ENCODE measurements at places on chromosomes 12 and 14.
A peak's percentile ranks its signal among the peaks of the same experiment; 100 is the strongest.

DNA sequence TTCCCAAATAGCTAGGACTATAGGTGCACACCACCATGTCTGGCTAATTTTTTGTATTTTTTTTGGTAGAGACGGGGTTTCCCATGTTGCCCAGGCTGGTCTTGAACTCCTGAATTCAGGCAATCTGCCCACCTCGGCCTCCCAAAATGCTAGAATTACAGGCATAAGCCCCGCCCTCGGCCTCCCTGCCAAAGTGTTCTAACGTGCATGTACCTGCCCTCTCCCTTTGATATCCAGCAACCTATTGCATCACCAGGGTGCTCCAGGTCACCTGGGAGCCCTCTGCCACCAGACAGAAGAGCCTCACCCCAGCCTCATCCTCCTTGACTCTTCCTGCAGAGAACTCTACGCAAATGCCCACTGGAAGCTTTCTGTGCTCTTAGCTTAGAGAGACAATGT is 2.2 kb upstream of the EML1 start:
- DNase-seq: no peak

DNA sequence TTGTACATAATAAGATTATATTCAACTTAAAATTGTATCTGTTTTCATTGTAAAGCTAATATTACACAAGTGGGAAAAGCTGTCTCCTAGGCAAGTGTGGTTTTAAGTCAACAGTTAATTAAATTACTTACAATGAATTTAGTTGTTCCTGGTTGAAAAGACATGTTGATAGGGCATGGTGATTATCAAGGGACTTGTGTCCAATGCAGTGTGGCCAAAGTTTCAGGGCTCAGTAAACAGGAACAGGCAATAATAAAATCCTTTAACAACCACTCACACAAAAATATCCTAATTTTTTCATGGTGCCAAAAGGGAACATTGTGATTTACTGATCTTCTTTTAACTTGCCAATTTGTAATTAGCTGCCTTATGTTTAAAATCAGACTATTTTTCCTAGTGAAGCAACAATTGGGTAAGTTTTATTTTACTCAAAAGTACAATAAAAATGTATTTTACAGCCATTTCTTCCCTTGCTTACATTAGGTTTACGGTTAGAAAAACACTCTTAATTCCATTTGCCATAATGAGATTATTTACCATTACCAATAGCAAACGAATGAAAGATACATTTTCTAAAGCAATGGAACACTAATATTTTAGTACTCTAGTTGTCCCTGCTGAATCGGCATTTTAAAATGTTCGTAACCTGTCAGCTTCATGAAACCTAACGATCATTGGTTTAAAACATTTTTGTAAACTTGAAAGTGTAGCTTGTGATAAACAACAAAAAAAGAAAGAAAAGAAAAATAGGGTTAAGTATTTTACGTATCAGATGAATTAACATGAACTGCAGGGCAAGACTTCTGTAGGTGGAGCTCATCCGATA is 1.8 kb upstream of the WNK1 start:
- DNase-seq: no peak

- no peak for DNase-seq
These were observed 181.9 kb downstream of the PRKCH start for GRCh38 chr14:61503167-61503801.

DNA sequence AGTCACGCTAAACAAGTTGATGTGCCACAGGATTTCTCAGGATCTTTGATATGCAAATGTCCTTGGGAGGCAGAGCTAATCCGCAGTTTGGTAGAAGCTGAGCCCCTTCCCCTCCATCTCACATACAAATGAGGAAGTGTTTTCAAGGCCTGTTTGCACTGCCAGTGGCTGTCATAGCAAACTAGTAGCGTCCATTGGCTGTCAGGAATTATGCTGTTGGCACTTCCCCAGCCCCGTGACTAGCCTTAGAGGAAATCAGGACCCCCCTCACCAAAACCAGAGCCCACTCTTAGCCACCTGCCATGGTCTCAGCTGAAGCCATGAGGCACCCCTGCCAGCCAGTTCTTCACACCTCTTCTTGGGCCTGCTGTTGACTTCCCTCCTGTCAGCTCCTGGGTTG is 253.9 kb downstream of the CACNA1C start:
- DNase-seq: no peak

- no peak for DNase-seq
These were observed 1258.0 kb downstream of the FSCB start for GRCh38 chr14:43249116-43249515.

DNA sequence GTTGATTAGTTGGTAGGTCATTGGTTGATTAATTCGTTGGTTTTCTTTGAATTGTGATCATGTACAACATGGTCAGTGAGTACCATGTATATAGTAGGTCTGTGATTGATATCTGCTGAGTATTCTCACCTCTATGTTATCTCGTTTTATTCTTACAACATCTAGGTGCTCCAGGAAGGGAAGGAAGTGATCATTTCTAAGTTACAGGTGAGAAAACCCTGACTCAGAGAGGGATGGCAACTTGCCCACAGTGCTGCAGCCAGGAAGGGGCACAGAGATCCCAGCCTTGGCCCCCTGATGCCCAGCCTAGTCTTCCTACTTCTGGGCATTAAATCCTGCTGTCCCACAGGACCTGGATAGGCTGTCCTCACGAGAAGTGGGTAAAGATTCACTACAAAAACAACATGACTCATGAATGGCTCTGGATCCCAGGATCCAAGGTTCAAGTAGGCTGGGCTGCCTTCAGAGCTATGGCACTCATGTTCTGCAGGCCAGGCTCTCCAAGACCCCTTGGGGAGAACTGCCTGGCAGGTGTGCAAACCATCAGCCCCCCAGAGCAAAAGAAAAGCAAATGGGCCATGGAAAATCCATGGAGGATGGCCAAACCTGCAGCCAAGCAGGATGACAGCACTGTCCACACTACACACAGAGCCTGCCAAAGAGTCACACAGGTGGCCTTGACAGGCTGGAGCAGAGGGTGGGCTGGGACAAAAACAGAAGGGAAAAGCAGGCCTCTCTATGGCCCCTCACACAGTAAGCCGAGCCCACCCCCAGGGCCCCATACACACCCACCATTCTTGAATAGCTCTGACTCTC is 146.2 kb downstream of the BCL11B start:
- no peak for DNase-seq

GRCh38 chr14:88204221-88204620 is 118.8 kb downstream of the KCNK10 start:
- peak; percentile 22 for DNase-seq

DNA sequence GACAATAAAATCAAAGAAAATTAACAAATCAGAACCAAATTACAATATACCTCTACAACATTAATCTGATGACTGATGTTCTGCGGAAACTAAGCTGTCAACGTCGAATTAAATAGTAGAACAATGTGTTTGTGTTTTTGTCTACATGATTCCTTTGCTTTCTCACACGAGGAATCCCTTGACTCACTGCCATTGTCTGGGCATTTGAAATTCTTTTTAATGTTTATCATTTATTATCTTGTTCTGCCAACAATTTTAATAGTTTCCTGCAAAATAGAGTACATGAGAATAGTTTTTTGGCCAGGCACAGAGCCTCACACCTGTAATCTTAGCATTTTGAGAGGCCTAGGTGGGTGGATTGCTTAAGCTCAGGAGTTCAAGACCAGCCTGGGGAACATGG is 76.6 kb upstream of the KRAS start:
- DNase-seq: no peak

- no peak for DNase-seq
These were observed 190.2 kb downstream of the MON2 start for GRCh38 chr12:62656591-62657362.

- DNase-seq: peak; percentile 73
These were observed 24.0 kb downstream of the FGF6 start for GRCh38 chr12:4421590-4422031.

DNA sequence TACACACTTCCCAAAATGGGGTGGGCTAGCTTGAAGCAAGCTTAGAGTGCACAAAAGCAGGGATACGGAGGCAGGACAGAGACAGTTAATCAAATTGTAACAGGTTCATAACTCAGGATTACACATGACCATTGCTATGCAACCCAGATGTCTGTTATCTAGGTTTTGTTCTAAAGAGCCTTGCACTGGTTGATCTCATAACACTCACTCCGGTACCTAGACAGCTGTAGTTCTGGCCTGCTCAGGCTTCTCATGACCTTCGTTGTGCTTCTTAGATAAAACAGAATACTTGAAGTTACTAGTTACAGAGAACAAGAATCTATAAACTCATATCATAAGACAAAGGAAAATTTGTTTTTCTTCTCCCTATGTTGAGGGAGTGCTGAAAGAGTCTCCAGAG is 983.4 kb downstream of the TMEM121 start:
- DNase-seq: no peak

DNA sequence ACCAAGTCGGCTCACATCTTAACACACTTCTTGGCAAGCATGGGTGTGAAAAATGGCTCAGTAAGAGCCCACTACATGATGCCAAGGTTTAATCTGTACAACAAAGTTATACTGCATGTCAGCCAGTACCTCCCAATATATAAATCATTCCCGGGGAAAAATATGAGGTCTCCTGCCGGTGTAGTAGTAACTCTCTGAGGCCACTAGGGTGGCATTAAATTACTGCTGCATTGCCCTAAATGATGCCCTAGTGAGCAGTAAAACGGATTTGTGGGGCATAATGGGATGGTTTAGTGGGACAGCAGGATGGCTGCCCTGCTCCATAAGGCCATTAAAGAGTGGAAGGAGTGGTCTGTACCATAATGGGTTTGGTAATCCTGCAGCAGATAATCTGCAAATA is 267.7 kb downstream of the MED13L start:
- DNase-seq: peak; percentile 9

GRCh38 chr12:132662901-132663755 is 24.0 kb downstream of the POLE start:
- DNase-seq: no peak

DNA sequence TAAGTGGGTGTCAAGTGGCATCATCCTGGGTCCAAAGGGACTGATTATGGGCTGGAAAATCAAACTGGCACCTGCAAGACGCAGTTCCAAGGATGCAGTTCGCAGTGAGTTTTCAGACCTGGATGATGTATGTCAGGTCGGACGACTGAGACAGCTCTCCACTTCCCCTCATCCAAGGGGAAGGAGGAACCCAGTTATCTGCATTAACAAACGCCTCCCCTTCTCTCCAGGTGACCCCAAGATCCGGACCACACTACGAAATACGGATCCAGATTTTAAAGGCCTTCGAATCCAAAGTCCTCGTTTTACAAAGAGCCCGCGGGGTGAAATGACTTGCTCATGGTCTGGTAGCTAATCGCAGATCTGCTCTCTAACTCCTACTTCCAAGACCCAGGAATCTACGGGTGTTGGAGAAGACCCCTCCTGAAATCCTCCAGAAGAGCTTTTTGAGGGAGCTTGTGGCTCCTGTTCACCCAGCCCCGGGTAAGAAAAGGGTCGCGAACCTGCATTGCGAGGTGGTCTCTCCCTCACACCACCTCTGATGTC is 460 bp upstream of the SYNE2 start:
- DNase-seq: no peak

DNA sequence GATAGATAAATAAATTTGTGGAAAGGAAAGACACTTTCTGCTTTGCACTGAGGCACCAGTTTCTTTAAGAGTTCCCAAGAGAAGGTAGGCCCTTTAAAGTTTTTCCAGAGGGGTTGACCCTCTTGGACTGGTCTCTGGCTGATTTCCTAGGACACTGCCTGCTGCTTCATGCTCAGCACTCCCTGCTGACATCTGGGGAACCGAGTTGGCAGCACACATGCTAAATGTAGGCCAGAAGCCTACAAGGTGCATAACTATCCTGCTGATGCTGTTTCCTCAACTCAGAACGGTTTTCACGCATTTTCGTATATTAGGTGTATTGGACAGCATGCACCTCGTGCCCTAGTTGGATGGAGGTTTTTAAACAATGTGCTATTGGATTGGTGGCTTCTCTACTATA is 887.2 kb upstream of the SEL1L start:
- DNase-seq: no peak

GRCh38 chr12:20653871-20654270 is 41.3 kb upstream of the SLCO1C1 start:
- peak; percentile 7 for DNase-seq

DNA sequence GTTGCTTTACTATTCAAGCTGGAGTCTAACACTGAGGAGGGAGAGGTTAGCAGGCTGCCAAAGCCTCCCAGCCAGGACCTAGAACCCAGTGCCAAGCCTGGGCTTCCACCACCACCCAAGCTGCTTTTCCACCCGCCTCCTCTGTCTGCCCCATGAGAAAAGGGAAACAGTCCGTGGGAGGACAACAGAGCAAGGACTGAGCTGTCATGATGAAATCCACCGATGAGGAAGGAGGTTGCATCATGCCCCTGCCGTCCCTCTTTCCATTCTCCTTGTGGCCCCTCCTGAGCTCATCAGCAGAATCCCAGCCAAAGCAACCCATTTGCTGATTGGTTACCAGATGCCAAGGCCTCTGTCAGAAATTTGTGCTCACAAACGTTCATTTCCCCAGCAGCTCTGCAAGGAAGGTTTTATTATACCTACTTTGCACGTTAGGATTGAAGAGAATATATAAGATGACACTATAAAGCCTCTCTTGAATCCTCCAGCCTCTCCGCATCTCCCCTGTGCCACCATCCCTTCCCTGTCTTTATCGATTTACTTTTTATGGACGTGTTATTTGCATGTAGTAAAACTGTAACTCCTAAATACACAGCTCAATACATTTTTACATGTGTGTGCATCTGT is 6.3 kb upstream of the SERPINA1 start:
- no peak for DNase-seq

GRCh38 chr14:56666294-56666693 is 86.7 kb downstream of the TMEM260 start:
- DNase-seq: no peak

GRCh38 chr12:126095748-126096510 is 1030.7 kb downstream of the AACS start:
- no peak for DNase-seq

- peak; percentile 66 for DNase-seq
These were observed 18.2 kb upstream of the CACNA2D4 start for GRCh38 chr12:1936406-1937320.

DNA sequence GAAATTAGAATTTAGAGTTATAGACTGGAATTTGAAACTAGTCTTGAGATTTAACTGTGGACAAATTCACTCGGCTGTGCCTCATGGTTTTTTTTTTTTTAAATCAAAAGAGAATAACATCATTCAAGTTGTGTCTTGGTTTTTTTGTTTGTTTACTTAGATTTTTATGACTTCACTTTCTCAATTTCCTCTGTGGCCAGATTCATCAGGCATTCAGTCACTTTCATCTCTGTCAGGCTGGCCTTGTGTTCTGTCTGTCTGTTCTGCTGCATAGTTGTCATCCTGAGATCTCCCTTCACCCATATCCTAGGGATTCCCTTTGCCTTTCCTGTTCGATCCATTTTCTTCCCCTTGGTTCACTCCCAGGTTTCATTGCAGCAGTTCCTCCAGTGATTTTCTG is 10.0 kb downstream of the MARK3 start:
- no peak for DNase-seq
